ENCODE measurements at places on chromosomes 2 and 18. TPM values are rescaled to one million over a fixed set of nuclear protein-coding genes. Genes with fewer than 3 reads are reported as not detected.

The SERPINB10 gene
- not detected for total RNA-seq

The OTOS gene
- not detected for total RNA-seq

The VWA3B gene
- total RNA-seq: 0.52 TPM

The REL gene
- 5.0 TPM for total RNA-seq

The FAP gene
- 0.71 TPM for total RNA-seq

The SERPINB3 gene
- not detected for total RNA-seq

The ICOS gene
- not detected for total RNA-seq

DNA sequence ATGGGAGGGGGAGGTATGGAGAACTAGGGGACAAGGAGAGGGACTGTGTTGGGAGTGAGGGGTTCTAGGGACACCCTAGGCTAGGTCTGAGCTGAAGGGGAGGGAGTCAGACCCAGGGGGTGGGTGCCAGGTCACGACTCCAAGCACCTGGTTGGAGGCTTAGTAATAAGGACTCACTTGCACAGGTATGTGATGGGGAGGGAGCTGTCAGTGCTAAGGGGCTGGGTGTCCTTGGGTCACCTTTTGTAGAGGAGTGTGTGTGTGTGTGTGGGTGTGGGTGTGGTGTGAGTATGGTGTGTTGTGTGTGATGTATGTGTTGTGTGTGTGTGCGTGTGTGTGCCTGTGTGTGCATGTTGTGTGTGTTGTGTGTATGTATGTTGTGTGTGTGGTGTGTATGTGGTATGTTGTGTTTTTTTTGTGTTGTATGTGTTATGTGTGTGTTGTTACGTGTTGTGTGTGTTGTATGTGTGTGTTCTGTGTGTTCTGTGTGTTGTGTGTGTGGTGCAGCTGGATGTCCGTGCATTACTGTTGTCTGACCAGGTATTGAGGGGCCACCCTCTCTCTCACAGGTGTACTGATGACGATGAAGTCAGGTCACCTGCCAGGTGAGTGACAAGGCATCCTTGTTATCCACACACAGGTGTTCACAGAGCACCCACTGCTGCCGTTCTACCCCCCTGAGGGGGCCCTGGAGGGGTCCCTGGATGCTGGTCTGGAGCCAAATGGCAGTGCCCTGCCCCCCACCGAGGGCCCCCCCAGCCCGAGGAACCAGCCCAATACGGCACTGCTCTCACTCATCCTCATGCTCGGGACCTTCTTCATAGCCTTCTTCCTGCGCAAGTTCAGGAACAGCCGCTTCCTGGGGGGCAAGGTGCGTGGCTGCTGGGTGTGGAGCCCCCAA lies 9.8 kb downstream of the SLC4A3 start:
- no peak for DNase-seq
- H3K27me3 ChIP-seq: no peaks in the 10 kb centered on the region
- H3K27ac ChIP-seq: peak overlapping the region; percentile 97
- H3K4me1 ChIP-seq: peaks cover 92% of the 10 kb centered on the region
- peaks cover 42% of the 10 kb centered on the region for H3K36me3 ChIP-seq

DNA sequence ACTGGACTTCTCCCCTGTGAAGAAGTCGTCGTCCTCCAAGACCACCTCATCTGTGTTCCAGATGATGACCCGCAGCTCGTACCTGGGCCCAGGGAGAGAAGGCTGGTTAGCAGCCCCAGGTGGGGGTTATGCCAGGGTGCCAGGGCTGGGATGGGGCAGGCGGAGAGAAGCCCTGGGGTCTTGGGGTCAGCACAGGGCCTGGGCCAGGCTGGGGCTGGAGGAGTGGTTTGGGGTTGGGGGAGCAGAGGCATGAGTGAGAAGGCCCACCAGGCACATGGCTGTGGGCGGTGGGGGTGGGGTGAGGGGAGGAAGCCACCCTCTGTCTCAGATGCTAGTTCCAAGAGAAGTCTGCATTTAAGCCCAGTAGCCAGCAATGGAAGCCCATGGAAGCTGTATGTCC lies 15.8 kb downstream of the OTOF start:
- DNase-seq: no peak
- H3K4me3 ChIP-seq: no peak overlapping the region
- H3K4me1 ChIP-seq: no peaks in the 10 kb centered on the region
- H3K27ac ChIP-seq: no peak overlapping the region

GRCh38 chr2:9374071-9374730 lies 49.1 kb downstream of the ITGB1BP1 start:
- no peak overlapping the region for H3K4me3 ChIP-seq
- H3K4me1 ChIP-seq: peaks cover 27% of the 10 kb centered on the region
- H3K36me3 ChIP-seq: peaks cover 48% of the 10 kb centered on the region
- H3K27me3 ChIP-seq: no peaks in the 10 kb centered on the region

DNA sequence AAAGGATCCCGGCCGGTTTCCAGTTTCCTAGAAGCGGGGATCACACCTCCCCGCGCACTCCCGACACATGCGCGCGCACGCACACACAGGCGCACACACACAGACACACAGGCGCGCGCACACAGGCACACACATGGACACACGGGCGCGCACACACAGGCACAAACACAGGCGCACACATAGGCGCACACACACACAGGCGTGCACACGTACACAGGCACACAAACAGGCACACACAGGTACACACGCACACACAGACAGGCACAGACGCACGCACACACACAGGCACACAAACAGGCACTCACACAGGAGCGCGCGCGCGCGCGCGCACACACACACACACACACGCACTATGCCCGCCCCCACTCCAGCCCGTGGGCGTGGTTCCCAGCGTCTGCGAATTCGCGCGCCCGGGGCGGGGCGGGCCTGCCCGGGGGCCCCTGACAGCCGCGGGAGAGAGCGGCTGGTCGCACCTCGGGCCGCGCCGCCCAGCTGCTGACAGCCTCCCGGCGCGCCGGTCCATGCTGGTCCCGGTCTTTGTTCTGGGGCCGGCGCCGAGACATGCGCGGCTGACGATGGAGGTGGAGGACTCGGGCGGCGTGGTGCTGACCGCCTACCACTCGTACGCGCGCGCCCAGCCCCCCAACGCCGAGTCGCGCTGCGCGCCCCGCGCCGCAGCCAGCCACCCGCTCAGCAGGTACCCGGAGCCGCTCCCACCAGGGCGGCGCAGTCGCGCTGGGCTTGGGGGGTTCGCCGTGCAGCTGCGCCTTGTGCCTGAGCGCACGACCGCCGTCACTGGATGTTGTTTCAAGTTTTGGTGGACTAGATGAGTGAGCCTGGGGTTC lies at the start of gene ARHGAP28:
ARHGAP28 (plus strand) TSS at position 470 of the 845 bp plus-strand sequence; CDS start at position 576, 106 bp downstream.
- peak within 1 kb of the TSS; percentile 89 for H3K27ac ChIP-seq
- peak within 1 kb of the TSS; percentile 79 for H3K4me3 ChIP-seq
- peak; percentile 87 for DNase-seq
- no peaks in the 10 kb centered on the region for H3K36me3 ChIP-seq

GRCh38 chr2:227545990-227546389 lies 52.7 kb upstream of the SCYGR2 start:
- no peak for DNase-seq
- H3K36me3 ChIP-seq: peaks cover 44% of the 10 kb centered on the region
- H3K4me1 ChIP-seq: no peaks in the 10 kb centered on the region
- H3K27me3 ChIP-seq: no peaks in the 10 kb centered on the region
- H3K4me3 ChIP-seq: no peak overlapping the region

DNA sequence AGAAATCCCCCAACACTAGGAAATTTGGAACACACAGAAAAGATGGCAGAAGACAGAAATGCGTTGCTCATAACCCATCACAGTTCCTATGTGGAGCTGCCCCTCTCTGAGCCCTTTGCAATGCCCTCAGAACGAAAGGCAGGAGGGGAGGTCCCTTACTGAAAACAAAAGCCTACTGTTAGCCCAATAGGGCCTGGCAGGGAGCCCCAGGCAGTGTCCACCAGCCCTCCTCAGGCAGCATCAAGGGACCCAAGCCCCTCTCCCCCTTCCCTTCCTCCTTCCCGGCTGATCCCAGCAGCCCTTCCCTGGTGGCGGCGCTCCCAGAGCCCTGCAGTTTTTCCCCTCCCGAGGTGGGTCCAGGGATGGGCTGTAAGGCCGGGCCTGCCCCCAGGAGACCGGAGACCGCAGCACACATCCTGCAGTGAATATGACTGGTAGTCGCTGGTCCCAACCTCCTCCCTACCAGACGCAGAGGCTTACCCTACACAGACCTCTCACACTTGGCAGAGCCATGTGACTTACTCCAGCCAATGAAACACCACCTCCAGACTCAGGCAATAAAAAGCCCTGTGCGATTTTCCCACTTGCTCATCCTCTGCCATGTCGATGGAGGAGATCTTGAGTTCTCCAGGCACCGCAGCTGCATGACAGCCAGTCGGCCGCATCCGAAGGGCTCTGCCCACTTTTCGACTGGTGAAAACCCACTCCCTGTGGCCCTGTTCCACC lies 19.4 kb upstream of the DUSP2 start:
- H3K27me3 ChIP-seq: peaks cover 4% of the 10 kb centered on the region
- no peak overlapping the region for H3K4me3 ChIP-seq

DNA sequence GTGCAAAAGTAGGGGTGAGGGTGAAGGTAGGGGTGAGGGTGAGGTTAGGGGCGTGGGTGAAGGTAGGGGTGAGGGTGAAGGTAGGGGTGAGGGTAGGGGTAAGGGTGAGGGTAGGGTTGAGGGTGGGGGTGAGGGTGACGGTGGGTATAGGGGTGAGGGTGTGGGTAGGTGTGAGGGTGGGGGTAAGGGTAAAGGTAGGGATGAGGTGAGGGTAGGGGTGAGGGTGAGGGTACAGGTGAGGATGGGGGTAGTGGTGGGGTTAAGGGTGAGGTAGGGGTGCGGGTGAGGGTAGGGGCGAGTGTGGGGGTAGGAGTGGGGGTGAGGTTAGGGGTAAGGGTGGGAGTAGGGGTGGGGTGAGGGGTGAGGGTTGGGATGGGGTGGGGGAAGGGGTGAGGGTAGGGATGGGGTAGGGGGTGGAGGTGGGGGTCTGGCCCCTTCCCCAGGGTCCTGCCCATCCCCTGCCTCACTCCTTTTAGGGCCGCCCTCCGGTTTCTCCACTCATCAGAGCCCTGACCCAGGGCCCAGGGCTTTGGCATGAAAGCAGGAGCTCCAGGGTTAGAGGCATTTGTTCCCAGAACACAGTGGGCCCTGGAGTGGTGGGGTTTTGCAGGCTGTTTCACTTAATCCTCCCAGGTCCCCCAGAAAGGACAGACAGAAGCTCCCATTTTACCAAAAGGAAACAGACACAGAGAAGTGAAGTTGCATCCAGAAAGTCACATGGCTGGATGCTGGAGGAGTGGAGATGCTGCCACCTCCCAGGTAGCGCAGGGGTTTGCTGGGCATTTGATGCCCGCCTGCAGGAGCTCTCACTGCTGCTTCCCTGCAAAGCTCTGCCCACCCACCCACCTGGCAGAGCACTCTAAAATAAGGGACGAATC lies 26.9 kb downstream of the SNORC start:
- no peak overlapping the region for H3K4me3 ChIP-seq
- H3K36me3 ChIP-seq: no peaks in the 10 kb centered on the region
- peaks cover 55% of the 10 kb centered on the region for H3K27me3 ChIP-seq
- no peaks in the 10 kb centered on the region for H3K4me1 ChIP-seq
- DNase-seq: no peak

DNA sequence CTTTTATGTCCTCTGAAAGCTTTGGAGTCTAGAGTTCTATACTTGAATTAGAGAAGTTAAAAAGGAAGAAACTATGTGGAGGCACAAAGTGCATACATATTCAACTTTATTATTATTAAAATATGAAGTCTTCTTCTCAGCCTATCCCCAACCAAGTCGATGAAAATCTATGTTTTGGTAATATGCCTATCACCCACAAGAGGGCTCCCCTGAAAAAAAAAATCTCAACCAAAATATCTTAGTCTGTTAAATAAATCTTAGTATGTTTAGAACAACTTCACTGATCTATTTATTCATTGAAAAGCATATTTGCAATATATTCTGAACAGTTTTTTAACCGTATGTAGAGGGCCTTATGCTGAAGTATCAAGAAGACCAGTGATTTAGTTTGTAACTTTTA lies 804.5 kb downstream of the TDRD15 start:
- H3K36me3 ChIP-seq: no peaks in the 10 kb centered on the region
- no peak for DNase-seq
- H3K4me3 ChIP-seq: no peak overlapping the region
- H3K27me3 ChIP-seq: no peaks in the 10 kb centered on the region
- H3K4me1 ChIP-seq: peaks cover 15% of the 10 kb centered on the region
- H3K27ac ChIP-seq: no peak overlapping the region
